H1 (cell line): ENCODE measurements at places on chromosomes 12 and 14.

GRCh38 chr12:89414851-89415250 is 62.5 kb upstream of the DUSP6 start:
- DNase-seq = no peak

DNA sequence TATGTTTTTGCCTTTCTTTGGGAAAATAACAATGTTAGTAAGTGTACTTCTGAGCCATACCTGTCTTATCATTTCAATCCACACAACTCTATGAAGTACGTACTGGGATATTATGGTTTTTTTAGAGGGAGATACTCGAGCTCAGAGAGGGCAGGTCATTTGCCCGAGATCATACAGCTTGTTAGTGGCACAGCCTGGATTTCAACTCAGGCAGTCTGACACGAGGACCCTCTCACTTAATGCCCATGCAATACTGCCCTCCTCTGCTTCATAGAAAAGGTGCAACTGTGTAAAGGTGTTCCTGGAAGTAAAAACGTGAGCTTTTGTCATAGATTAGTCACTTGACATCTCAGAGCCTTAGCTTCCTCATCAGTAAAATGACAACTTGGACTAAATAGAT is 128.0 kb downstream of the NDUFA12 start:
- DNase-seq = no peak

GRCh38 chr14:102573591-102574046 is 18.8 kb upstream of the RCOR1 start:
- no peak for DNase-seq

- no peak for DNase-seq
Measured at GRCh38 chr12:124655048-124655697, 87.8 kb upstream of the NCOR2 start.

DNA sequence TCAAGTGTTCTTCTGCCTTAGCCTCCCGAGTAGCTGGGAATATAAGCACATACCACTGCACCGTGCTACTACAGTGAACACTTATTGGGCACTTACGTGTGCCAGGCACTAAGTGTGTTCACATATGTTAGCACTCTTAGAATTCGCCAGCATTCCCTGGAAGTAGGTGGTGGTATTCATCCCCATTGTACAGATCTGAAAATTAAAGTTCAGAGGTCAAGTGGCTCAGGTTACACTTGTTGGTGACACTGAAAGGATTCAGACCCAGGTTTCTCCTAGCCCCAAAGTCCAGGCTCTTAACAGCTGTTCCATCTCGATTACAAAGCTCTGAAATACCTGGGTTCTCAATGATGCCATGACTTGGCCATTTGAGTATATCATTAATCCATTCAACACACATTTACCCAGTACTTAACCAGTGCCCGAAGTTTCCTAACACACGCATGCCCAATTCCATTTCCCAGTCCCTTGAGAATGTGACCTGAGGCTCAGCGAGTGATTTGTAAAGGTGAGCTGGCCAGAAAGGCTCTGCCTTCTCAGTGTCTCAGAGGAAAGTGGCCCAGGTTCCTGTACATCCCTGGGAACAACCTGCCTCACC is 4.8 kb downstream of the MVK start:
- DNase-seq = no peak

DNA sequence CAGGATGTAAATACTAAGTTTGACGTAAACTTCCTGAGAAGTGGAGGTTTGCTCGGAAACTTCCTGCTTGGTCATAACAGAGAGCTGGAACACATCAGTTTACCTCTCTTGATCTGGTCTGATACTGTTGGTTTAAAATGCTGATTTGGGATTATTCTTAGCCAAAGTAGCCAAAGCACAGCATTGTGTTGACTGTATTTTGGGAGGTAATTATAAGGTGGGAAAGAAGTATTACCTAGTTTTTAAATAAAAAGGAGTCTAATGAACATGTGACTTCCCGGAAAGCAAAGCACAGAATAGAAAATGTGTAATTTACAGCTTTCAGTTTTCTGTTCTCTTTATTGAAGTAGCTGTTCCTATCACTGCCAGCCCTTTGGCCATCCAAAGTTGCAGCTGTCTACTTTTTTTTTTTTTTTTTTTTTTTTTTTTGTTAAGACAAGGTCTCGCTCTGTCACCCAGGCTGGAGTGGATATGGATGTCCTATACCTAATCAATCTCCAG is 52.2 kb upstream of the SRP54 start:
- no peak for DNase-seq

- DNase-seq = no peak
Measured at GRCh38 chr14:94681300-94682060, 69.3 kb downstream of the SERPINA3 start.
